ENCODE measurements at places on chromosomes 3 and 15. TPM values are rescaled to one million over a fixed set of nuclear protein-coding genes. Genes with fewer than 3 reads are reported as not detected.
A peak's percentile ranks its signal among the peaks of the same experiment; 100 is the strongest.

Gene TNNC1
- total RNA-seq: 7,948 TPM

Gene P2RY13
- total RNA-seq: 1.0 TPM

Gene GP9
- total RNA-seq: not detected

Gene ANXA2
- 157 TPM for total RNA-seq

Gene CMTM7
- 2.7 TPM for total RNA-seq

Gene KBTBD8
- total RNA-seq: 4.2 TPM

Gene SLC9C1
- 1.7 TPM for total RNA-seq

Gene NUP210
- 2.7 TPM for total RNA-seq

Gene DUOX1
- total RNA-seq: 1.2 TPM

Gene PPP1R14D
- total RNA-seq: not detected

Gene GOLGA8T
- not detected for total RNA-seq

DNA sequence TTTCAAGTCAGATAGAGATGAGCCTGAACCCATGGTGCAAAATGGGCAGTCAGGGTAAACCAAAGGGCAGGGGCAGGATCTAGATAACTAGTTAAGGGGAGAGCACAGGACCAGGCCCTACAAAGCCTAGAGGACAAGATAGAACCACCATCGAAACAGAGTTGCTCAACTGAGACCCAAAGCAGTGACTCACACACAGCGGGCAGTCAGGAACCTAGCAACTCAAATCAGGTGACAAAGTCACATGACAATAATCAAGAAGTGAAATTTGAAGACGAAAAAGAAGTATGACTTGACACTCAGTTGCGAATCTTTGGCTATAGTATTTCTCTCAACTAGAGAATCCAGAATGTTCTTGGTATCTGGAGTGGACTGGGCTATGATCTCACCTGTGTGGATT lies 136.0 kb upstream of the PTPRG start:
- no peak for DNase-seq

GRCh38 chr3:46293035-46293724 lies 50.9 kb downstream of the CCR3 start:
- DNase-seq: no peak

DNA sequence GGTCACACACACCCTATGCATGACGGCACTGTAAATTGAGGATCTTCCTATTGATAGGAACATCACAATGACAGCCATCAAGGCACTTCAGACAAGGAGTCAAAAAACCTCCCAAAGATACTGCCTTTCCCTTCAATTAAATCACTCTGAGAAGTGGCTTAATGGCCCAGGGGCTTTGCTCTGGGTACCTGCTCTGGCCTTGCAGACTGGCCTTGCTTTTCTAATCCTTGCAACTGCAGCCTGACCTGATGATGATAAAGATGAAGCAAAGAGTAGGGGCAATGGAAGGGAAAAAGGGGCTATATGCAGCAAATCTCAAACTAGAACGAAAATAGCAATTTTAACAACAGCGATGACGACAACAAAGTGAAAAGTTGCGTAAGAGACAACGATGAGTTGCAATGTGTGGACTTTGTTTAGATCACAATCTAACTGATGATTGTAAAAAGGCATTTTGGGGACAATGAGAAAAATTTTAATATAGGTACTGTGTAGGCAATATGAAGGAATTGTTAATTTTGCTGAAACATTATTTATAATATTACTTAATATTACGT lies 14.6 kb downstream of the ADAMTS9 start:
- no peak for DNase-seq

DNA sequence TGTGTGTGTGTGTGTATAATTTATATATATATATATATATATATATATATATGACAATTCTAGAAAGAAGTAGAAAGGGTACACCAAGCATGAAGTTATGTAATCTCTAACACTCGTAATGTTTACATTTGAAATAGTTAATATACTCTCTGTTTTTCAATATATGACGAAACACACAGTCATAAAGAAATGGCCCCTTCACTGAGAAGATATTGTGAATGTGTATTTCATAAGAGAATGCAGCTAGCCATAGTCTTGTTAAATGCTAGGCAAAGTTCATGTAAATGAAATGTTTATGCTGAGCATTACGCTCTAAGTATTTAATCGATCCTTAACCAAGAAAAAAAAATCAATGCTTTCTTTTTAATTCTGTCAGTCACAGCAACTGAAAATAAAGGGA lies 154.7 kb upstream of the TSPAN3 start:
- no peak for DNase-seq

DNA sequence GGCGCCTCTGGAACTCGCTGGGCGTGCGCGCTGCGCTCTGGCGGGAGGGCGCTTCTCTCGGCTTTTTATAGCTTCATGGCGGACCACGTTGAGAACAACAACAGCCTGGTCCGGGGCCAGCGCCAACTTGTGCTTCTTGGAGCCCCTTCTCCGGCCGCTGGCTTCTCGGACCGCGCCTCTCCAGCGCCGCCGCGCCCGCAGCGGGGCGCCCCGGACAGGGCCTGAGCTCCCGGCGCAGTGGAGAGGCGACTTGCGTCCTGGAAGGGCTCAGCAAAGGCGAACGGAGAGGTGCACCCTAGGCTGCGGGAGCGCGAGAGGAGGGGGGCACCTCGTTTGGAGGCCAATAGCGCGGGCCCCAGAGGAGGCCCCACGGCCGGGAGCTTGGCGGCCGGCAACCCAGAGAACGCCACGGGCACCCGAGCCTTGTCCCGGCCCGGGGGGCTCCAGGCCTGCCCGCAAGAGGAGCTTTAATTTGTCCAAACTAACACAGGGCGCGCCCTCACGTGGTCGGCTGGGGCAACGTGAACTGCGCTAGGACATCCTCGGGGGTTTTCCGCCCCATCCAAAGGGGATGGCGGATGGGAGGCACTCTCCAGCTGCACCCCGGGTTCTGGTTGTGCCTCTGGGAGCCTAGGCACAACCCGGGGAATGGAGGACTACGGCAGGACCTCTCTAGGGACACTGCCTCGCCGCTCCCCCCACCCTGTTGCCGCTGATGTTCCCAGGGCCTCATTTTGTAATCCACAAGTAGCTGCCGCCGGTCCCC lies 37.8 kb downstream of the HMCES start:
- DNase-seq: peak; percentile 91

DNA sequence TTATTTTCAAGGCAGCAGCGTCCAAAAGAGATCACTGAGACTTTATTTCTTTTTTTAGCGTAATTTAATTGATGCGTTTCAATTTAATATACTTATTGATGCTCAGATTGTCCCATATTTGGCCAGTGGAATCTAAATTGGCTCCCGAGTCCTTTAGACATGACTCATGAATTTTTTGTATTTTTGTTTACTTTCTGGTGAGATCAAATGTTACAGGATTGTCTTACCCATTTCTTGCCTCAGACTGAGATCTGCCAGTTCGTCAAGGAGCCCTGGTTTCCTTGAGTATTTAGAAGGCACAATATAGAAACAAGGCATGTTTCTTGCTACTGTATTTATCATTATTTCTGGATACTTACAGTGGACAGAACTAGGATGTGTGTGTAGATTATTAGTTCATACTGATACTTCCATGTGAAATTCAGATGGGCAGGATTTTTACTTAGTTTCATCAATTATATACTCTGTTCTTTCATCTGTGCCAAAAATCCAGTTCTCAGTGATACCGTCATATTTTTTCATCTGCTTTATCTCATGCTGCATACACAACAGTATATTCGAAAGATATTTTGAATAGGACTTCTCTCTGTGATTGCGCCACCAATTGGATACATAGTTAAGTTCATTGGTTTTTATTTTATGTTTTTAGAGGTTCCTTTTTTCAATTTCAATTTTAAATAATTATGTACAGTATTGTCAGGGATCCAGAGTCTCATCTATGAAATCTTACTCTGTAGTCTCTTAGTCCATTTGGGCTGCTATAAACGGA lies 436.9 kb upstream of the C2CD4B start:
- no peak for DNase-seq

DNA sequence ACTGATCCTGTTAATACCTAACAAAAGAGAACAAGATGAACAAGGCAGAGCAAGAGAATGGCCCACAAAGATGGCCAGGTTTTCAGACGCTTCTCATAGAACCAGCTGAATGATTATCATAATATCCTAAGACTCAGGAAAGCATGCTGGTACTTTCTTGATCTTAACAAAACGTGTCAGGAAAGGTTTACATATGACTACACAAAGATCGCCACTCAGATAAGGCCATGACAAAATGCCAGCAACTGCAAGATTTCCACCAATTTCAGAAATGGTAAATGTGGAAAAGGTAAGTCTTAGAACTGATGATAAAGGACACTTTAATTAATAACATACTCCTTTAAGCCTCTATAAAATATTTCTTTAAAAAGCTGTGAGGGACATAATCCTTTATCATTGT lies 108.8 kb downstream of the DLG1 start:
- DNase-seq: no peak

GRCh38 chr15:100373120-100373896 lies 31.5 kb upstream of the ADAMTS17 start:
- no peak for DNase-seq

DNA sequence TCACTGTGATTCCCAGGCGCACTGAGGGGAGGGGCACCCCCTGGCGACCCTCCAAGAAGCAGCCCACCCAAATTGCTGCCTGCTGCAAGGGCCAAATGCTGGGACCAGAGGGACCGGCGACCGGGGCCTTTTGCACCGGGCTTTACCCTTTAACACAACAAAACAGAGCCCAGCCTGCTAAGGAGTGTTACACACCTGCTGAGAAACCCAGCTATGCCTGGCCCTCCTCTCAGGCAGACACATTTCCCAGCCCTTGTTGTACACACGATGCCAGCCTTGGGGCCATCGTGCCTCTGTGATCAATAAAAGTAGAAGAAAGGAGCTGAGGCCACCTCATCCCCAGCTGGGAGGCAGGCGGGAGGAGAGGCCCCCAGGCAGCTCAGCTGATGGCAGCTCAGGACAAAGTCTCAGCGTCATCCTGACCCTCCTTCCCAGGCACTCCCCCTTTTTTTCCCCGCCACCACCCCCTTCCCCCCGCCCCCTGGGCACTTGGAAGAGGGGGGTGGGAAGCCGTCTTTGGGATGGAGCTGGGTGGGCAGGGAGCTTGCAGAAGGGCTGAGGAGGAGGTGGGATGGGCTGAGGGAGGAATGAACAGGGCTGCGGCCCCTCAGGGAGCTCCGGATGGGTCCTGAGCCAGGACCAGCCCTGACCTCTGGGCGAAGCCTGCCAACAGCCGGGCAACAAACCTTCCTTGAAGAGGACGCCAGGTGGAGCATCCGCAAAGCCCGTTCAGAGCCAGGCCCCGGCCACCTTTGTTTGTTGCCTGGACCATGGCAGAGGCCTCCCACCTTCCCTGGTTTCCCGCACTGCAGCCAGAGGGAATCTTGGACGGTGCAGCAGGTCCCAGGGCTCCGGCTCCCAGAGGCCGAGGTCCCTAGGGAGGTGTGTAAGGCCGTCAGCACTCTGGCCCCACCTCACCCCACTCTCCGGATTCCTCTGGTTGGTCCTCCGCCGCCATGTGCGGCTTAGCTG lies 45.9 kb upstream of the SEC61A1 start:
- DNase-seq: no peak

GRCh38 chr15:70414626-70415025 lies 316.9 kb upstream of the TLE3 start:
- no peak for DNase-seq

DNA sequence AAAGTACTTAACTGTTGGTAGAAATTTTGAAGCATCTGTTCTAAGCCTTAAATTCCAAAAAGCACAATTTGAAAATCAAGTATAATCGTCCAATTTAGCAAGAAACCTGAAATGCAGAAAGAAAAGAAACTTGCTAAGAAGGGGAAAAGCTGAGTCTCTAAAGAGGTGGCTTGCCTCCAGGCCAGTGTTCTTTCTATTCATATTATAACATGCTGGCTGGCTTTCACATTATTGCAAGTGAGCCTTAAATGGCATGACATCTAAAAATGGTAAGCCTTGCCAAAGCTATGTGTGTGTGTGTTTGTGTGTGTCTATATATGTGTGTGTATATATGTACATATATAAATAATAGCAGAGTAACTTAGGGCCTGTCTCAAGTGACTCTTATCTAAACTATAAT lies 89.5 kb downstream of the FGF12 start:
- no peak for DNase-seq

DNA sequence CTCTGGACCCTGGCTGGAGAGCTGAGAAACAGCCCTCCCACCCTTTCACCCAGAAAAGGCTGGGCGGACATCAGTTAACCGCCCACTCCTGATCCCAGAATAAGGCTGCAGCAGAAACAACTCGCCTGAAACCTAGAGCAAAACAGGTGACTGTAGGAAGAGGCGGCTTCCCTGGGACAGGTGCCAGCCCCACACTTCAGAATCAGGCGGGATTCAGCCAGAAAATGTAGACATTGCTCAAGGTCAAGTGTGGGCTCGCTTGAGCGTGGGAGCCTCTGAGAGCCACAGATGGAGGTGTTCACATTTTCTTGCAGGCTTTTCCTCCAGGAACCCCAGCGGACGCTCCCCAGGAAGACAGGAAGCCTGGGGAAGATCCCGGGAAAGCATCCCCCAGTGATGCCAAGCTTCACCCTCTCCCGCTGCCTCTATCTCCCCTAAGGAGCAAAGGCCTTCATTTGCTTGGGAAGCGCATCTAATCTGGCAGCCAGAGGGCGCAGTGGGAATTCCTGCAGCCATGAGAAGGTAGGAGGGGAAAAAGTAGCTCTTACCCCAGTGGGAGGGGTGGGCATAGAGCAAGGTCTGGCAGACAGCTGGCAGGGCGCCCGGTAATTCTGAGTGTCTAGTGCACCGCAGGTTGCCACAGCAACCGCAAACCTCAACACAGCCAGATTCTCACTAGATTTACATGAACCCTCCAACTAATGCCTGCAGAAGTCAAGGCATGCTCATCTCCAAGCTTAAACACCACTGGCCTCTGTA lies 77.7 kb downstream of the OCA2 start:
- DNase-seq: no peak

GRCh38 chr3:12182687-12183441 lies 24.2 kb upstream of the TIMP4 start:
- no peak for DNase-seq
